ENCODE measurements at places on chromosomes 12 and 14.
A peak's percentile ranks its signal among the peaks of the same experiment; 100 is the strongest.

DNA sequence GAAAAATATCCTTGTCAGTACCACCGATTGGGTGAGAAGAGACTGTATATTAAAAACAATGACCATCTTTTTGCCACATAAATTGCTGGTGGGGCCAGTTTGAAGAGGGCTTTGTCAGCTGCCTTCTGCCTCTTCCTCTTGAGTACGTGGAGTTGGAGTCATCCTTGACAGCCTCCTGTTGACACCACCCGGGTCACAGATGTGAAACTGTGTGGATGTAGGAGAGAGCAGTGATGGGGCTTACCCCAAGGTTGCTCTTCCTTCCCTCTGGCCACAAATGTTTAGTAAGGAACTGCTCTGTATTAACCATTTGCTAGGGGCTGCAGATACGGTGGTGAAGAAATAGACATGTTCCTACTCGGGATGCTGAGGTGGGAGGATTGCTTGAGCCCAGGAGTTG, 12.2 kb downstream of the PTPN11 start:
- no peak for DNase-seq

DNA sequence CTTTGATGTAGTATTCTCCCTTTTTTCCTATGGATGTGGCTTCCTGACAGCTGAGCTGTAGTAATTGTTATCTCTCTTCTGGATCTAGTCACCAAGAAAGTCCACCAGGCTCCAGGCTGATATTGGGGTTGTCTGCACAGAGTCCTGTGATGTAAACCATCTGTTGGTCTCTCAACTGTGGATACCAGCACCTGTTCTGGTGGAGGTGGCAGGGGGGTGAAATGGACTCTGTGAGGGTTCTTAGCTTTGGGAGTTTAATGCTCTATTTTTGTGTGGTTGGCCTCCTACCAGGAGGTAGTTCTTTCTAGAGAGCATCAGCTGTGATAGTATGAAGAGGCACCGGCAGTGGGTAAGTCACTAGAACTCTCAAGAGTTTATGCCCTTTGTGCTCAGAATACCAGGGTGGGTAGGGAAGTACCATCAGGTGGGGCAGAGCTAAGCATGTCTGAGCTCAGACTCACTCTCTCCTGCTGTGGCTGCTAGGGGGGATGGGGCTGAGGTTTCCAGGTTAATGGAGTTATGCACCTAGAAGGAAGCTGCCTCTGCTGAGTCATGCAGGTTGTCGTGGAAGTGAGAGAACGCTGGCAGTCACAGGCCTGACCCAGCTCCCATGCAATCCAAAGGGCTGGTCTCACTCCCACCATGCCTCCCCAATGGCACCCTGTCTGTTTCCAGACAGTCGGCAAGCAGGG, 3.0 kb upstream of the TAS2R14 start:
- DNase-seq, result no peak

GRCh38 chr12:76445462-76445861, 97.2 kb upstream of the BBS10 start:
- peak; percentile 33 for DNase-seq

- no peak for DNase-seq
Observed at GRCh38 chr12:47035484-47035883, 43.9 kb upstream of the PCED1B start.

- no peak for DNase-seq
Observed at GRCh38 chr14:78316052-78316451, 145.9 kb downstream of the NRXN3 start.

- no peak for DNase-seq
Observed at GRCh38 chr12:91037276-91037675, 20.5 kb downstream of the KERA start.

DNA sequence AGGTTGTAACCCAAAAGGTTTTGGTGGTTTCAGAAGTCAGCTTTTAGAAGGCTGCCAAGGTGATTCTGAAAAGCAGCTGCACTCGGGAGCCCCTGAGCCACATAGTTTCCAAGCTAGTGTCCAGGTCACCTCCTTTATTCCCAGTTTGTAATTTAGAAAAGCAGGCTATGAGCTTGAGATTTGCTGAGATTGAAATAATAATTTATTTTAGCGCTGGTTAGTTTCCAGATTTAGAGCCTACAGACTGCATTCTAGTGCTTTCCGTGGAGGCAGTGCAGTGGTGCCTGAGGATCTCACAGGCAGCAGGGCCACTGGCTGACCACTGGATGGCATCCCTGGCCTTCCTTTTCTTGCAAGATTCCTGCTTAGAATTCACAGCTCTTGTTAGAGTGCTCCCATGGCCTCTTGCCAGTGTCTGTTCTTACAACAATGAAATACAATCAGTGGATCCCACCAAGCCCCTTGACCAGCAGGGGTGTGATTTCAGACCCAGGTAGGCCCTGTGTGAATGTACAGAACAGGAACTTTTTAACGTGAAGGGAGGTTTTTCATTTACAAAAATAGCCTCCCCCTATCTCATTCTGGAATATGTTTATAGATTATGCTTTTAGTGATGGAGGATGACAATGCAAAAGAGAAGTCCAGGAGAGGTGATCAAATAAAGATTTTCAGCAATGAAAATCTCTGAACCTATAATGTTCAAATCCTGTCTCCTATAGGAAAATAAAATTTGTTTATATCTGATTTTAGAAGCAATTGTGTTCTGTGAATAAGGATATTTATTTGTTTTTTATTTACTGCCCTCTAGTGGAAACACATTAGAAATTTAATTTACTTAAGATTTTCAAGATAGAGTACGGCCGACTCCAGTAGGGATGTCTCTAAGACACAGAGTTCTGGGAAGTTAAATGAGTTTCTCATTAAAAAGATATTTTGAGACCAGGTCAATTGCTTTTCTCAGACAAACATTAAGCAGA, 362.1 kb upstream of the STXBP6 start:
- DNase-seq, result peak; percentile 4

- DNase-seq, result peak; percentile 58
Observed at GRCh38 chr14:22555384-22556011, 33.5 kb downstream of the DAD1 start.

DNA sequence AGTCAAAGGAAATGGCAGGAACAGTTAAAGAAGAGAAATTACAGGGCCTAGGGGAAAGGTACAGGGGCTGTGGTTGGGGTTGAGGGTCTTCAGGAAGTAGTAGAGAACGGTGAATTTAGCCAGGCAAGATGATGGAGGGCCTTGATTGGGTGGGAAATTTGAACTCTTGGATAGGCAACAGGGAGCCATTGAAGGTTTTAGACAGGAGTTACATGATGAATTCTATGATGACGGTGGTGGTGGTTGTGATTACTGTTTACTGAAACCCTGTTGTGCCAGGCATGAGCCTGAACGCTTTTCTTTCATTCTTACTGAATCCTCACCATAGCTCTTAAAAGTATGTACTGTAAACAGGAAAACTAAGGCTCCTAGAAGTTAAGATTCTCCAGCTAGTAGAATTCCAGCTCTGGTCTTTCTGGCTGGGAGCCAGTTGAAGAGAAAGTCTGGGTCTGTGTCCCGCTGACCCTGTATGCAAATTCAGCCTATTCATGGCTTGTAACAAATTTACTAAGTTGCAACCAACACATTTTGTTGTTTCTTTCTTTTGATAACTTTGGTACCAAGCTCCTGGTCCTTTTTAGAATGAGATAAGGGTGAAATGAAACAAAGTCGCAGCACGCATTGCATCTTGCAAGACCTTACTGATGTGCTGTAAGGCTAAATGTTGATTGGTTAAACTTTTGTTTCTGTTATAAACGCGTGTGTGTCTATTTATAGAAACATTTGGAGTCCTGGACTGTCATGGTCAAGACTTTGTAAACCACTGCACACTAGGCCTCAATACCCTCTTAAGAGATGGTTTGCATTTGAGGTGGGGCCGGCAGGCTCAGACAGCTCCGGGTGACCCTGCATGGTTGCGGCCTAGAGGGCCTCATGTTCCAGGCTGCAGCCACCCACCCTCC, 6.0 kb downstream of the ORAI1 start:
- no peak for DNase-seq

DNA sequence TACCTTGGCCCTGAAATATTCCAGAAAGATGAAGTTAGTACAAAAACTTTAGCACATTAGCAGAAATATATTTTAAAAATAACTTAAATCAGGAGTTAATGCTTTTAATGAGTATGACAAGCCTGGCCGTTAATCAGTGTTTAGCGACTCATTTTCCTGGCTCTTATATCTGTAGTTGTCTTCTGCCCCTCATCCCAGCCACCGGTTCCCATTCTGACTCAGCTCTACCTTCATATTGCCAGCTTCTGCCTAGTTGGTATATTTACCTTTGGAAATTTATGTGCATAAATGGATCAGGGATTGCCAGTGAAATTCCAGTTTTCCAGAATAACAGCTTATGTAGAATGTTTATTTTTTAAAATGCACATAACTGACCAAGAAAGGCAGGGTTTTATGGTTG, 79.9 kb downstream of the ERGIC2 start:
- no peak for DNase-seq

DNA sequence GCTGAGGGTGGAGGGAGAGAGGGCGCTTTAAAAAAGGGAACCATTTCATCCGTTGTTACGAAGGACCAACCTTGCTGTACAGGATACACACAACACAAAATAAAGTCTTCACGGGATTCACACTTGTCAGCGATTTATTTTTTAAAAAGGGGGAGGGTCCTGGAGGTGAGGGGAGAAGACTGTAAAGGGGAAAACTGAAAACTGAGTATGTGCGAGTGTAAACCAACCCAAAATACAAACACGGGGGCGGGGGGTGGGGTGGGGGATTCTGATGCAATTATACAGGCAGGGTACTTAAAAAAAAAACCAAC, 499 bp upstream of the PRKAG1 start:
- no peak for DNase-seq

- no peak for DNase-seq
Observed at GRCh38 chr14:99936738-99937474, 128.3 kb upstream of the EVL start.

- DNase-seq, result peak; percentile 99
Observed at GRCh38 chr12:67827820-67828383, 161.3 kb upstream of the IFNG-AS1 start.

GRCh38 chr14:93116676-93117200, 1.0 kb upstream of the ITPK1 start:
- no peak for DNase-seq

- no peak for DNase-seq
Observed at GRCh38 chr12:117662620-117663395, 301.4 kb upstream of the NOS1 start.

- no peak for DNase-seq
Observed at GRCh38 chr12:13503094-13503835, 306.7 kb downstream of the EMP1 start.

DNA sequence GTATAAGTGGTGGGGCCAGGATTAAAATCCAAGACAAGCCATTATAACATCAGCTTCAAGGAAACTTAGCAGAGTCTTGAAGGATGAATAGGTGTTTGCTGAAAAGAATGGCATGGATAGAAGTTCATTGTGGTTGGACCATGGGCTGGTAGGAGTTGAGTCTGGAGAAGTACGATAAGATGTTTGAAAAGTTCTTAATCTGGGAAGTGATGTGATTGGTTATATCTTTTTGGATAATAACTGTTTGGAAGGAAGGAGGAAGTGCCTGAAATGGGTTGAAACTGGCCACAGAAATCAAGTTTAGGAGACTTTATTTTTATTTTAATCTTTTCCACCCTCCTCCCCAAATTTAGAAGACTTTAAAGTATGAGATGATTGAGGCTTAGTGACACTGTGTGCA, 4.9 kb downstream of the DENR start:
- no peak for DNase-seq

- peak; percentile 11 for DNase-seq
Observed at GRCh38 chr12:25156061-25156460, 38.9 kb downstream of the DNAI7 start.

- no peak for DNase-seq
Observed at GRCh38 chr12:6771509-6772330, 600 bp upstream of the LAG3 start.

- DNase-seq, result no peak
Observed at GRCh38 chr12:105769486-105769885, 369.3 kb downstream of the NUAK1 start.

DNA sequence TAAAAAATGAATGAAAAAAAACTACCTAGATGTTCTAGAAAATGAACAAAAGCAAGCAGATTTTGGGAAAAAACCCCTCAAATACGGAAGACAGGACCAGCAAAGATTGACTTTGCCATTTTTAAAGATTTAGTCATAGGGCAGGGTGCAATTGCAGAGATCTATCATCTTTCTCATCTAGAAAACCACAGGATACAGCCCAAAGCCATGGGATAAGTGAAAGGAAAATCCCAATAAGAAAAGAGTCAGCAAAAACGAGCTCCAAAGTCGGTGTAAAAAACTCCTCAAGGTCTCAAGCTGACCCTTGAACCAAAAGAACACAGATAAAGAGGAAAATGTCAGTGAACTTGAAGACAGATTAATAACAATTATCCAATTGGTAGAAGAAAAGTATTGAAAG, 28.0 kb downstream of the CEP290 start:
- DNase-seq, result peak; percentile 26

DNA sequence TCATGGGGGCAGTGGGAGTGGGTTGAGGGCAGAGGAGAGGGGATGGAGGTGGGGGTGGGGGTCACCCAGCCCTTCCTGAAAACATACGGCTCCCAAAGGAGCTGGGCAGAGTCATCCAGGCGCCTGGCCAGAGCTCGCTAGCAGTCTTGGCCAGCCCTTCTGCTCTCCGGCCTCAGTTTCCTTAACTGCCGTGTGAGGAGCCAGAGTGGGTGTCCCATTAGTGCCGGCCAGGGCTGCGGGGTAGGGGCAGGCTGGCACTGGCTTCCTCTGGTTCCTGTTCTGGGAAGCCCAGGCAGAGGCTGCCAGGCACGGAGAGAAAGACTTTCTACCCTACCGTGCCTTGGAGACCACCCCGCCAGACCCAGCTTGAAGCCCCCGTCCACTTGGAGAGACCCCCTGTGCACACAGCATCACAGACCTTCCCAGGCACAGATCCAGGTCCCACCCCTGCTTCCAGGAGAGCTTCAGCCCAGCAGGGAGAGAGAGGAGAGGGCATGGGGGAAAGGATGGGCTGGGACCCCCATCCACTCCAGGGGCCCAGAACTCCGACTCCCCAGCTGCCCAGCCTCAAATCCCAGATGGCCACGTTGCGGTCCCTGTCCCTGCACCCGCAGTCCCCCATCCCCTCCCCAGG, 93.3 kb downstream of the RFLNA start:
- DNase-seq, result no peak

DNA sequence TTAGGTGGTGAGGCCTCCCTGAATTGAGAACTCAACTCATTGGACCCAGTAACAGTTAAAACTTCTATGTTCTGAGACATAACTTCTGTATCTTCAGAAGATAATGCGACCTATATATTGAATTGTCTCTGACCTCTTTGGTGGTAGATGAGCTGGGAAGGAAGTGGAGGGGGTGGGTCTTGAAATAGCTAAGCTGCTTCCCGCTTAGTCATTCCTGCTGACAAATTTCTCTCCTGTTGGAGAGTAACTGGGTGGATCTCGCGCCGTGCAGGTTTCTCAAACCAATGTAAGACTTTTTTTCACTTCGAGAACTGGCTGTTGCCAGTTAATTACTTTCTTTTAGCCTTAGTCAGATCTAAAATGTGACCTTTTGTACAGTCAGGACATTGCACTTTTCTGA, 100.8 kb downstream of the PPHLN1 start:
- DNase-seq, result peak; percentile 93
